Stimulated activated CD8-positive, alpha-beta memory T cell treated with anti-CD3 and anti-CD28 coated beads, Interleukin-4, amount 100 ng/mL, for 4 hours (primary cell): ENCODE measurements at places on chromosomes 12 and 14.

GRCh38 chr14:73524493-73524892 is 12.4 kb upstream of the ACOT1 start:
- no peak for DNase-seq

DNA sequence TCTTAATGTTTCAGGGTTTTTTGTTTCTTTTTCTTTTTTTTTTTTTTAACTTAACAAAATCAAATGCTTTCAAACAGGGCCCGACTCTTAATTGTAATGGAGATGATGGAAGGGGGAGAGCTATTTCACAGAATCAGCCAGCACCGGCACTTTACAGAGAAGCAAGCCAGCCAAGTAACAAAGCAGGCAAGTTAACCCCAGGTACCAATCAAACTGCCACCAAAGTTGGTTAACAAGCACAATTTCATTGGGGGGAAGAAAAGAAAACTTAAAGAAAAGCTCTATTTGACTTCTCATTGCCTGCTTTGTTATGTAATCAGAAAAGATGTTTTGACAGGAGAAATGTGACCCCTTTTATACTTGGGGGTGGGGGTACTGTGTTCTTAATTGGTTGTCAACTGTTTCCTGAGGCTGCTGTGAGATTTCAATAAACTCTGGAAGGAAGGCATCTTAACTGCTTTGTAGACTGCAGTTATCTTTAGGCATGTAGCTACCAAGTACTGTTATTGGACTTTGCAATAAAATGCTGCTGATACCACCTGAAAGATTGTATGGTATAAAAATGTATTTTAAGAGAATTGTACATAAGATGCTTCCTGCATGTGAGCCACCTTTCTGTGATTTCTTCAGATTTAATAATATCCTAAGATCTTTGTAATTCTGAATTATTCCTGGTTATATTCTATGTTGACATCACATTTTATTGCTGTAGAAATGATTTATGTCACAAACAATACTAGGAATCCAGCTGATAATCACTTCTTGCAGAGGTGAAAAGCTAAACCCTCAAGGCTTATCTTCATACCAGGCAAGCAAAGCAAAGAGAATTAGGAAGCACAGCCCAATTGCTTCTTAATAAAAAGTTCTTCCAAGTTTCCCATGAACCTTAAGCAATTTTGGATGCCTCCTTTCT is 26.9 kb downstream of the MAPKAPK5 start:
- no peak for DNase-seq

GRCh38 chr14:76348898-76349297 is 27.0 kb upstream of the ESRRB start:
- DNase-seq, result no peak

- no peak for DNase-seq
These were observed 96.0 kb downstream of the CNTN1 start for GRCh38 chr12:40788276-40788675.

DNA sequence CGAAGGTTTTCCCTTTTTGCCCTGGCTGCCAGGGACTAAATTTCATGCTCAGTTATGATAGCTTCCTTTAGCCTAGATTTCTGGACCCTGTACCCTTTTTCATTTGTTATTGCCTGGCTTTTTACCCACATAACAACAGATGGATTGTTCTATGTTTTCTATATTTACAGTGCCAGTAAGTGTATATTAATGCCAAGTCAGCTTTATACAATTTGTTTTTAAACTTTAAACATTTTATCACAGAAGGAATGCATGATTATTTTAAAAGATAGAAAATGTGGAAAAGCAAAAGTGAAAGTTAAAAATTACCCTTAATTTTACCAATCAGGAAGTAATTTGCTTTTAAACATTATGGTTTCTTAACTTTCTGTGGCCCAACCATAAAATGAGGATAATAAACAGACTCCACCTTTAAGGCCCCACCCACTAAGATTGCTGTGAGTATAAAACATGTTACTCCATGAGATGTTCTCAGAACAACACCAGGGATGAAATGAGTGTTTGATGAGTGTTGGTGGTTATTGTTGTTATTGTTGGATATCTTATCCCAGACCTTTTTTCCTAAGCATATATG is 496.8 kb downstream of the EGLN3 start:
- no peak for DNase-seq

- DNase-seq, result no peak
These were observed 100.3 kb downstream of the DAD1 start for GRCh38 chr14:22488522-22489243.

DNA sequence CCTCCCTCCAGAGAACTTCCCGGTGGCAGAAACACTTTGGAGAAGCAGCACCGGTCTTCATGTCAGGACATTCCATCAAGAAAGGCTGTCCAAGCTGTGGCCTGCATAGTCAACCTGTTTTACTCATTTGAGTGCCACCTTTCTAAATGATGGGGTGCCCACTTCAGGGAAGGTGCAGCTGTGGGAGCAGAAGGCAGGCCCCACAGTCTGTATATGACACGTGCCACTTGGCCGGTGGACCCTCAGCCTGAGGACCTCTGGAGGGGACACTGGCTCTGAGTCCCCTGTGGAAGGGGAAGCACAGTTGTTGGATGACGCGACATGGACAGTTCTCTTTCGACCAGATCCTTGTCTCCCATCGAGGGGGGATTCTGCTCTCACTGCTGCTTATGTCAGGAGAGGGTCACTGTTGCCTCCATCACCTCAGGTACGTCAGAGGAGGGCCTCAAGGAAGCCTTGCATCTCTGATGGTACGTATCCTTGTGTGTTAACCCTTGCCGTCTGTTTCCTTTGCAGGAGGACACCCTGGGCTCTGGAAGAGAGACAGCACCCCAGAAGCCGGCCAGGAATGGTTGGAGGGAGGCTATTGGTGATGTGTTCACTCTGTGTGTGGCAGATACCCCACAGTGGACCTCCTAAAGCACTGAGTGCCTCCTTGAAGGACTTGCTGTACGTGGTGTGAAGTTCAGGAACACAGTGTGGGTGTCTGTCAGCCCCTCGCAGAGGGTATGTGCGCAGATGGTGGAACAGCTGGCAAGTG is 132.1 kb upstream of the RTL1 start:
- no peak for DNase-seq

DNA sequence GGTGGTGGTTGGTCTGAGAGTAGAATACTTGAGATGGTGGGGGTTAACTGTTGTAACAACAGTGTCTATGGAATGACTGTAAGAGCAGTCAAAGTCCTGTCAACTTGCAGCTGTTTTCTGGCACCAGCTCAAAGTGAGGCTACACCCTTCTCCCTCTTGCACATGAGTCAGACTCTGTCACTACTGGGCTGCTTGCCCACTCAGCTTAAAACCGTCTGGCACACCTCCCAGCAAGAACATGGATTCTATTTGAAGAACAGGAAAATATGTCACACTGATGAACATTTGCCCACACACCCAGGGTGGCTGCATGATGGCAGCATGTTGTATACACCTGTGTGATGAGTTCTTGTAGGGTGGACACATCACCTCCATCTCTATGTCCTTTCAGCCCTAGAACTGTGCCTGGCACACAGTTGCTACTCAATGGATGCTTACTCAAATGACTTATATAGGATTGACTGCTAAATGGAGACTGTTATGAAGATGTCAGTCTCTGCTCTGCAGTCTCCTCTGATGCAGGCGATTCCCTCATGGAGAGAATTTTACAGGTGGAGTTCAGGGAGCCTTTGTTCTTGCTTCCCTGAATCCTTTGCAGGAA is 19.3 kb upstream of the SERPINA6 start:
- DNase-seq, result no peak

- DNase-seq, result no peak
These were observed 82.9 kb upstream of the TRHDE start for GRCh38 chr12:72189266-72189665.

DNA sequence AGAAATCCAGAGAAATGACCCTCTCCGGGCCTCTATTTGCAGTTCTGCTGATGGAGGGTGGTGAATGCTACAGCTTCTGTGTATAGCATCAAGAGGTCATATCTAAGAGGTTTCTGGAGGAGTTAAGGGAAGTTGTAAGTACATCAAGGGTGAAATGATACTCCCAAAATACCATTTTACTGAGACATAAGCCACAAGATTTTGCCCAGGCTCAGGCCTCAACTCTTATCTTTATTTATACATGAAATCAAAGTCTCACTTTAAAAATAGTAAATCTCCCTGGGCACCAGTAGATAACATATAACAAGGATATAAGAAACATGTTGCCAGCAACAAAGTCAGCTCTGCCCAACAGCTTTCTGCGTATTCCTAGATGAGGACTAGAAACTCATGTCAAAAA is 40.4 kb downstream of the NIN start:
- no peak for DNase-seq

DNA sequence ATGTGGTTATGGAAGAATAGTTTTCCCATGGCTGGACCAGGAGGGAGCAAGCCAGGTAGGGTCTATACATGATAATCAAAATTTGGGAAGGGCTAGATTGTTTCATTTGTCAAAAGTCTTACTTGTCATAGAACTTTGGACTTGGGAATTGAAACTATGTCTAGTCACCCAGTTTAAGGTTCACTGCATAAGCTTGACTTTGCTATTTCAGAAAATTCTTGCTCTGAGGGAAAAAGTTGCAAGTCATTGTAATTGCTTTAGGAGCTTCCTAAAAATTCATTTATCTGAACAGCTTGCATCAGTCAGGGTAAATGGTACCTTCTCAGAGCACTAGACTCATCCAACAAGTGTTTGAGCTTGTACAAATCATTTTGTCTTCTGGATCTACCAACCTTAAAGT is 1194.7 kb downstream of the GALC start:
- no peak for DNase-seq

DNA sequence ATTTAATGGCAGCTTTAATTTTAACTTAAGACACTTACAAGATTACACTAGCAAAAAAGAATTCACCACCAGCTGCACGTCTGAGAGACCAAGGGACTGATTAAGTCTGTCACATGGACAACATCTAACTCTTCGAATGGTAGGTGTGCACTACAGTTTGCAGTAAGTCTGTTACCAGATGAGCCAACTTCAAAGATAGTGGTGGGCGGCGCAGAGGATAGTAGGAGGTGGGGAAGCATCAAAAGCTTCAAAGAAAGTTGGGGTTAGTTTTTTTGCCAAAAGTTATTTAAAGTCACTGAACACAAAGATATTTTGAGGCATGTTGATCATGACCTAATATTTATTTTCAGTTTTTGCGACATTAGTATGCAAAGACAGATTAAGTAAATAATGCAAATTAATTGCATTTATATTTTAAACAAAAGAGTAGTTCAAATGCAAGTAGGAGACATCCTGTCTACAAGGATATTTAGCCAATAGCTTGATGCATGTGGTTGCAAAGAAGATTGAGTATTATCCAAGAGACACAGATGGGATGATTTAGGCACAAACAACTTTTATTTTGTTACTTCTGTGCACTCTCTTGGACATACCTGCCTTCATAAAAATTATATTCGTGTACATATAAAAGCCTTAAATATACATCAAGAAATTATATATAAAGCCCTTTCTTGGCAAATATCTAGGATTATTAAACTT is 327.7 kb downstream of the BMP4 start:
- DNase-seq, result no peak

- DNase-seq, result no peak
These were observed 125.9 kb downstream of the EFCAB11 start for GRCh38 chr14:89828471-89829165.

DNA sequence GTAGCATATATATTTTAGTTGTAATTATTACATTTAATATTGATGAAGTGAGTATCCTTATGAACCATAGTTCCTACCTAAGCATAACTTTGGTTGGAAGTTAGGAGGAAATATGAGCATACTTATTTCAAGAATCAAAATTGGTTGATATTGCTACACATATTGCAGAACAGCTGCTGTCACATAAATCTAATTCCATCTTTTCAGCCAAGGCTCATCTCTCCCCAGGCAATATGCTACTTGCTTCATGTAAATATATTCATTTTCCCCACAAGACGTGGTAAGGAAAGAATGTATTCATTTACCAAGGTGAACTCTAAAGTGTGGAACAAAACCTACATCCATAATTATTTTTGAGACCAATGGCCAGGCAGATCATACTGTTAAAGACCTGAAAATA is 62.5 kb upstream of the HIF1A start:
- DNase-seq, result no peak

DNA sequence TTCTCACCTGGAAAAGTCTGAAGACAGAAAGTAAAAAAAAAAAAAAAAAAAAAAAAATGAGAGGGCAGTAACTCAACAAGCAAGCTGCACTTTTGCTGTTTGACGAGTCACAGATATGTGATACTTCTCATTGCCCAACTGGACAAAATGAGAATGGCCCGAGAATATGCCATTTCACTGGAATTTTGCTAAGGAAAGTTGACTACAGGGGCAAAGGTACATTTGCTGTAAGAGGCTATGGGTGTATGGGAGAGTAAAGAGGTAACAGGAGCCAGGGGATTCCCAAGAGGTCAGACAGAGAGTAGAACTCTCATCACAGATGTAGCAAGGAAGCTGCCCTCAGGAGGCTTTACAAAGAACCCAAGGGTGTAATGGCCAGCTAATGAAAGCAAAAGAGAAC is 22.9 kb downstream of the KIF21A start:
- no peak for DNase-seq

DNA sequence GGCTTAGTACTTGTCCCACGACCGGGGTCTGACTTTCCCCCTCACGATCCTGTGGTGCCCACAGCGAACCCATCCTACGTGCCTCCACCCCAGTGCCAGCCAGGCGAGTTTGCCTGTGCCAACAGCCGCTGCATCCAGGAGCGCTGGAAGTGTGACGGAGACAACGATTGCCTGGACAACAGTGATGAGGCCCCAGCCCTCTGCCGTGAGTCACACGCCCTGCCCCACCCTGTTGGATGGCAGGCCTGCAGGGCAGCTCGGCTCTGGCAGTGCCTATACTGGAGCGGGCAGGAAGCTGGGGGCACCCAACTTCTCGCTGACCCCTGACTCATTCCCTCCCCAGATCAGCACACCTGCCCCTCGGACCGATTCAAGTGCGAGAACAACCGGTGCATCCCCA is 18.3 kb upstream of the LRP1-AS start:
- DNase-seq, result no peak

DNA sequence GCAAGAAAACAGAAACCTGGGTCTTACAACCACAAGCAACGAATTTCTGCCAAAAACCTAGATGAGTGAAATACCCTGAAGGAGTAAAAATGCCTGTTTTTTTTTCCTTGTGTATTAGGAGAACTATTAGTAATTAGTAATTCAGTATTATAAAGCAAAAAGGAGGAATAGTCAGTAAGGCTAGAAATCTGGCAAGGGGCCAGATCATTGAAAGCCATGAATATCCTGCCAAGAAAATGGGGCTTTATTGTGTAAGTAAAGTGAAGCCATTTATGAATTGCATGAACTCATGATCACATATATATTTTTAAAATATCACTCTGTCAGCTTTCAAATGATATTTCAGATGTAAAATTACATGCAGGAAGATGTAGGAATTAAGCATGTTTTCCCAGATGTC is 57.9 kb downstream of the TXNDC16 start:
- DNase-seq, result no peak

DNA sequence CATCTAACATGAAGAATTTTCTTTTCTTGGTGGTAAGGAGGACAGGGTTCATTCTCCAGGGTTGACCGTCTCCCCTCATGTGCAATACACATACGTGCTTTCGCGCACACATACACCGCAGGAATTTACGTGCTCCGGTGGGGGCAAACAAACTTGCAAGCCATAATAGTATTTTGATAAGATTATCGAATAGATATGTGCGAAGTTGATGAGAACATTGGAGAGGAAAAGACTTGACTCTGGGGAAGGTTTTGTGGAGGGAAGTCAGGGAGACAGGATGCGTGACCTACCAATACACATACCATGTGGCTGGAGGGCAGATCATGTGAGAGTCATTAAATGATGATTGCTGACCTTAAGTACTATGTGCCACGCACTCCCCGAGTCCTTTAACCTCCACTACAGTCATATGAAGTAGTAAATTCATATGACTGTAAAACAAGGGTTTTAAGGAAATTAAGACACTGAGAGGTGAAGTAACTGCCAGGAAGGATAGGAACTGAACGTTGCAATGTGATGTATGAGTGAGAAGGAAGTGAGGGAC is 921 bp downstream of the RAD51B start:
- no peak for DNase-seq

GRCh38 chr12:65614259-65614889 is 209.9 kb upstream of the HMGA2 start:
- DNase-seq, result no peak
